ENCODE measurements at places on chromosomes 2 and 18.

DNA sequence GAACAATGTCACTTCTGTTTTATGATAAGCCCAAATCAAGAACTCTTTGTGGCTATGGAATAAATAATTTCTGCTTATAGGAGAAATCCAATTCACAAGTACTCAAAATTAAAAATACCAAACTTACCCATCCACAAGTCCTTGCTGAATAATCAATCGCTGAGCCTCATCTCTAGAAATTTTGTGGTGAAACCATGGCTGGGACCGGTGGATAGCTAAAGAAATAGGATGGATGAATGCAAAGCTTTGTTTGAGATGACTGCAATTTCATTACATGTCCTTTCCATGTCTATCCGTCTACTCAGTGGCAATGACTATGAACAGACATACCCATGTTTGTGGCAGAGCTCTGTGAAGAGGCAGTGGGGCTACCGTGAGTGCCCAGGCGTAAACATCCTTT, 124.4 kb downstream of the GRB14 start:
- DNase-seq, result no peak

DNA sequence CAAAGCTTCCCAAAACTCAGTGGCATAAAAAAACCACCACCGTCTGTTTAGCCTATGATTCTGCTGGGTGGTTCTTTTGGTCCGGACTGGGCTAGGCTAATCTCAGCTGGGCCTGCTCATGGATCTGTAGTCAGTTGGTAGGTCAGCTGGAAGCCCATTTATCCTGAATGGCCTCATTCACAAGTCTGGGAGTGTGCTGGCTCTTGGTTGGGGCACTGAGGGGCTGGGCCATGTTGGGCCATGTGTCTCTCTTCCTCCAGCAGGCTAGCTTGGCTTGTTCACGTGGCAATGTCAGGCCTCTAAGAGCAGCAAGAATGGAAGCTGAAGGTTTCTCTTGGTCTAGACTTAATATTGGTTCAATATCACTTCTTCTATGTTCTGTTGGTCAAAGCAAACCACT, 95.7 kb upstream of the HS6ST1 start:
- no peak for DNase-seq

GRCh38 chr2:131056204-131056931, 36.9 kb downstream of the FAM168B start:
- no peak for DNase-seq

DNA sequence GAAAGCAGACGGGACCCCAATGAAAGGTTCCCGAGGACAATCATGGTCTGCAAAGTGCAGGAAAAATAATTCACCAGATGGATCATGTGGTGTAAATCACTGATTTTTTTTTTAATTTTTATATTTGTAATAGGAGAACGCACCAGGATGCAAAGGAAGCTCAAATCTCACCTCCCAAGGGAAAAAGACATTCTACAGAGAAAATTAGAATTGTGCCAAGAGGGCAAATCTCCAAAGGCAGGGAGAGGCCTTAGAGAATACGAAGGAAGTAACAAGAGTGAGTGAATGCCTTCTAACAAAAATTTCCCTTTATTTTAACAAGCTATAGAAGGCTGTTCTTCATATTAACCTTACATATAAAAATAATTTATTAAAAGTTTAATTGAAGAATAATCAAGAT, 90.9 kb downstream of the ANKRD44 start:
- no peak for DNase-seq

DNA sequence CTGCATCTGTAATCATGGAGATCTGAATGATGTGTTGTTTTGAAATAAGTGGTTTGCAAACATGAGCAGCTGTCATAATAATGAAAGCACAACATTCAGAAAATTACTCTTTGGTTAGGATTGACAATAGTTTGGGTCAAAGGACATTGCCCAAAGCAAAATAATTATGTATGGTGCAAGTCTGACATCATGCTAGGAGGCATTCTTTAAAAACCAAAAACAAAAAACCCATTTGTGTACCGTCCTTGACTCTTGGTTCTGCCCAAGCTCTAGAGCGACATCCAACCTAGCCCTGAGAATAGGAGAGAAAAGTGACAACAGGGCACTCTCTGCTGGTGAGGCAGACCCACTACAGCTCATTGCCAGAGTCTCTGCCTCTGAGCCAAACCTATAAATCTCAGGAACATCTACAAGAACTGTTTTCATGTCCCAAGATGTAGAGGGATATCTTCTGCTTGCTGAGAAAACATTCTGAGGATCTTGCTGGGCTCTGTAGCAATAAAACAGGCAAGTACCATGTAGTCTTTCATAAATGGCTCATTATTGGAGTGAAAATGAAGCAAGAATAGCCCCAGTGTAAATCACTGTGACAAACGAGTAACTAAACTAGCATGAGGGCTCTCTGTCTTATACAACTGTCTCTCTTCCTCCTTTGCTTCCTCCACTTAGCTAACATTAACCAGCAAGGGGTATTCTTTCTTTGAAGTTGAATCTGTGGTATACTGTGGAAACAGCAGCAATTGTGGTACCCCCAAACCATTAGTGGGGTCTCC, 266.8 kb upstream of the CXCR4 start:
- peak; percentile 24 for DNase-seq

DNA sequence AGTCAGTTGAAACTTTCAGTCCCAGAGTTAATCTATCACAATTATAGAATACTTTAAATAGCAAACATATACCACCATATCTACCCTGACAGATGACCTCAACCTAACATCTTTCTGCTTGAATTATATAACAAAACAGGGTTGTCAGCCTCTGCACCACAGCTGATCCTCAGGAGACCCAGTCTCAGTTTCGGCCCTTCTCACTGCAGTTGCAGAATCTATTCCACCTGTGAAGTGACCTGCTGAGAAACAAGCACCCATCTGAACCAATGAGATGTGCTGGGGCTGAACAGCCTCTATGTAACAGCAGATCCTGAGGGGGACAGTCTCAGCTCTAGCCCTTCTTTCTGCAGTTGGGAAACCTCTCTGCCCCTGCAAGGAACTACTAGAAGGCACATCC, 567.6 kb downstream of the KCNJ3 start:
- DNase-seq, result no peak

DNA sequence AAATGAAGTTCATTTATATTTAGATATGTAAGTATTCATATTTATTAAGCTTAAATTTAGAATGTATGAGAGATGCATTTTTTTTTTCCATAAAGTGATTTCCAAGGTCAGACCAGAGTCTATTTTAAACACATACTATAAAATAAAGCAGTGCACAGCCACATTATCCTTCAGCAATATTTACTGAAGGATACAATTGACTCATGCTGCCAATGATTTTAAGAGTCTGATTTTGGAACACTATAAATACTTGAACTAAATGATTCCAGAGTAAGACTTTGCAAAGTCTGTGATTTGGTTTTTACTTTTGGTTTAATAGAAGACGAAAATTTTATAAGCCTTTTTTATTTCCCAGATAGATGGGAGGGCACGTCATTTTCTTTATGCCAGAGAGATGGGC, 107.1 kb downstream of the EPHA4 start:
- no peak for DNase-seq

GRCh38 chr18:54280220-54280569, 10.9 kb downstream of the POLI start:
- no peak for DNase-seq

- no peak for DNase-seq
Measured at GRCh38 chr18:3660739-3661515, 211.0 kb downstream of the TGIF1 start.

Data from T-helper 9 cell (primary cell).